ENCODE measurements at places on chromosomes 13 and 19.

DNA sequence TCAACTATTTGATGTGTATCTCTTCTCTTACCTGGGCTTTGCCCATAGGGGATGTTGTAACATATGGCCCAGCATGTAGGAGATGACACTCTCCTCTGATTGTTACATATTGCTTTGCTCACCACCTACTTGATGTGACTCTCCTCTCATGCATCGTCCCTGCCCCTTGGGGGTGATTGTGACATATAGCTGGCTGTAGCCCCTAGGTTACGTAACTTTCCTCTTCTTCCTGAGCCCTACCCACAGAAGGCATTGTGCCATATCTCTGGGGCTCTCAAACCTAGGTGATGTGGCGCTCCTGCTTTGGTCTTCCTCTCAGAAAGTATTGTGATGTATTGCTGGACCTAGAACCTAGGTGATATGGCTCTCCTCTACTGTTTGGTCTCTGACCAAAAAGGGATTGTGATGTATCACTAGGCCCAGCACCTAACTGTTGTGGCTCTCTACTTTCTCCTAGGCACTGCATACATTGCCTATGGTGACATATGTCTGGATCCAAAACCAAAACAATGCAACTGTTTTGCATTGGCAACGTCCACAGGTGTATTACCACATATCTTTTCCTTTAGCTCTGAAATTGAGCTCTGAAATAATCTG lies 71.9 kb upstream of the ZNF724 start:
- DNase-seq, result no peak

GRCh38 chr19:46723023-46723461 lies 6.1 kb upstream of the PRKD2 start:
- peak; percentile 23 for DNase-seq

DNA sequence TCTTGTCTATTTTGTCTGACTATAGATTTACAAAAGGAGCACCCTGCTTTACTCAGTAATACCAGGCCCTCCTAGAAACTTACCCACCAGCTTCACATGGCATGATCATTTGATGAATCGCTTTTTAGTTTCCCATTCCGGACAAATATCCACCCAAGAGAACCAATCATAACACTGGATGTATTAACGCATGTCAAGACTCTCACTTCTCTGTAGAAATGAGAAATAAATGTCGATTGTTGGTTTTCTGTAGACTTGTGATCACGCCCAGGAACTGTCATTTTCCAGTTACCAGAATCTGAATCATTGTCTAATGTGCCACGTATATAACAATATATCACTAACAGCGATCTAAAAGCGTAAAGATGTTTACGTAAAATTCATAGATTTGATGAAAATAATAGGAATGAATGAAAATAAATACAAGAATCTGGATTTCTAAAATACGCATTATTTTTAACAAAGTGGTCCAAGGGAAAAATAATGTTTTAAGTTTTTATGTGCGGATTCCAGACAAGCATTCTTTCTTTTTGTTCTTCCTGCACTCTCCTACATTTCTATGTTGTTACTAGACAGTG lies 14.0 kb downstream of the CDX2 start:
- no peak for DNase-seq

DNA sequence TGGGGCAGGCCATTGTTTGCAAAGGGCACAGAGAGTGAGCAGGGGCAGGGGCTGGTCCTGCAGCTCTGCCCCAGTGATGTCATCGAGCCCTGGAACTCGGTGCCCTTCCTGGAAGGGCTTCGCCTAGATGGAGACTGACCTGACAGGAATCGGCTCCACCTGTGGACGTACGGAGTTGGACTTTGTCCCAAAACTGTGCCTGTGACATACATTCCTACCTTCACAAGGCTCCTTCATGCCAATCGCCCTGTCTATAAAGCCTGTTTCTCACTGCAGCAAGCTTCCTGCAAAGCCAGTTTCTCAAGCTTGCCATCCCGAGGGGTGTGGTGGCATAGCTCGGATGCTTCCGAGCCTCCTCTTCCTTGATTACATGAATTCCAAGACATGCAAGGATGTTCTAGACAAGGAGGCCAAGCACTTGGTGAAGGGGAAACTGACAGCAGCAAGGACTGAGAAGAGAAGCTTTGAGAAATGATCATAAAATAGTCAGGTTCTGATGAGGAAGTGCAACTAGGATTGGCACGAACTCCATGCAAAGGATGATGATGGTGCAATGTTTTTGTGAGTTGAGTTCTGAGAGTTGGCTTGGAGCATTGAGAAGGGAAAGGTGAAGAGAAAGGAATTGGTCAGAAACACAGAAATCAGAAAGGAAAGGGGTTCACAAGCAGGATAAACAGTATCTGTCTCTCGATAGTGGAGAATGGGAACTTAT lies 73.6 kb upstream of the STK24 start:
- DNase-seq, result no peak

DNA sequence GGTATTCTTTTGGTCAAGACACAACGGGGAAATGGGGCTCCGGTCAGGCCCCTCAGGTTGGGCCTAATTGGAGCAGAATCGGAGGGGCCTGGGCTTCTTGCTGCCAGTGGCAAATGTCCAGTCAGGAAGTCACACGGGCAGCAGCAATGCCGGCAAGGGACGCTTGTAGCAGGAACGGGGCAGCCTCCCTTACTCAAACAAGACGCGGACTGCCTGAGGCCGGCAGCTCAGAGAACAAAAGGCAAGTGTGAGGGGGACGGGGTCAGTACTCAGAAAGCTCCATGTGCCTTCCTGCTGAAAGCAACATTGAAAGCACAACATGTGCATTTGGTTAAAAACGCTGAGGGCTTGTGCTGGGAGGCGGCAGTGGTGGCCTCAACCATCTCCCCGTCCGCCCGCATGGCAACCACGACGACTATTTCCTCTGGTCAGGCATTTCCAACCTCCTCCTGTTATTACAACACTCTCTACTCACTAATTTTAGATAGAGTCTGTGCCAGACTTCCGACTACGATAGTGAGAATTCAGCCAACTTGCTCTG lies 20.5 kb upstream of the RASA3 start:
- no peak for DNase-seq

DNA sequence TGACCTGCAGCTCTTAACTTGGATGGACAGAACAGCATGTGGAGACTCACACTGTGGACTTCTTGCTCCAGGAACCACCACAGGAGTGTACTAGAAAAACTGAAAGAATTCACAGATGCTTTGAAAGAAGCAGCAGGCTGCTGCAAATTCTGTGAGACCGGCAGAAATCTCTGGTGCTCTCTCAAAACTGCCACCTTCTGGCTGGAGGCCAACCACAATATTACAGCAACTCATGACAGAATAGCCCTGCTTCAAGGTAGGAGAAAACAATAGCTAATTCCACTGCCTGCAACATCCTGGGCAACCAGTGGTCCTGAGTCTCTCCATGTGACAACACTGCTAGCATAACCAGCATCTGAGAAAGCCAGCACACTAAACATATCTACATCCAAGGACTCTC lies 26.9 kb downstream of the CDK8 start:
- no peak for DNase-seq

GRCh38 chr13:44107357-44108121 lies 227.8 kb downstream of the LACC1 start:
- no peak for DNase-seq

DNA sequence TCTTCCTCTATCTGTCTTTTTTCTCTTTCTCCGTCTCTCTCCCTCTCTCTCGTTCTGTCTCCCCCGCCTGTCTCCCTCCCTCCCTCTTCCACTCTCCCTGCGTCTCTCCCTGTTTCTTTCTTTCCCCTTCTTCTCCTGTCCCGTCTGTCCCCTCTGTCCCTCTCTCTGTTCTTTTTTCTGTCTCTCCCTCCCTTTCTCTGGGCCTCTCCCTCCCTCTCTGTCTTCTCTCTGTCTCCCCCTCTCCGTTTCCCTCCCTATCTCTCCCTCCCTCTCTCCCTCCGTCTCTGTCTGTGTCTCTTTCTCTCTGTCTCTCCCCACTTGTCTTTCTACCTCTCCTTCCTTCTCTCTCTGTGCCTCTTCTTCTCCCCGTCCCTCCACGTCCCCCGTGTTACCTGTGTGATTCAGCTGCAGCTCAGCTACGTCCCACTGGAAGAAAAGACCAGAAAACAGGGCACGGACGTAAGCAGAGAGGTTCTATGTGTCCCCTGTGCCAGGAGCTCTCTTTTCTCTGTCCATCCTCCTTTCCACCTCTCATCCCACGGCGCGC lies 1.2 kb downstream of the CD70 start:
- DNase-seq, result no peak

- DNase-seq, result no peak
These were observed 9.9 kb downstream of the ZNF611 start for GRCh38 chr19:52724701-52725514.
